ENCODE measurements at places on chromosomes 11 and 22.

GRCh38 chr22:43004362-43005035 is 10.4 kb downstream of the PACSIN2 start:
- no peak for DNase-seq

DNA sequence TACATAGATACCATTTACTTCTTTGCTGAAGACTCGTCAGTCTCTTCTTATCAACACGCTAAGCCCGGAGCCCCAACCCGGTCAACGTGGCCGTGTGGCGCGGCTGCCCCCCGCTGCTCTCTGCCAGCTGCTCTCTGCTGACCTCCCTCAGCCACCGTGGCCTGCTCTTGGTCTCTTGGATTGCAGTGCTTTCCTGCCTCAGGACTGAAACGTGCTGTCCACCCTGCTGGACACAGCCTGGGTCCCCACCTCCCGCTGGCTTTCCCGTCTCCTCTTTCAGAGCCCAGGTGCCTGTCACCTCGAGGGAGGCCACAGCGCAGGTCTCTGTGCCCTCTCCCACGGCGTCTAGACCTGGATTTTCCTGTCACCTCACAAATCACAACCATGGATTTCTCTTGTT is 388.1 kb upstream of the B3GAT1 start:
- DNase-seq = no peak

GRCh38 chr11:95907476-95907875 is 16.4 kb downstream of the MTMR2 start:
- DNase-seq = no peak

- DNase-seq = no peak
Measured at GRCh38 chr11:92717240-92717639, 252.2 kb upstream of the MTNR1B start.

- no peak for DNase-seq
Measured at GRCh38 chr11:45278714-45279113, 7.4 kb downstream of the SYT13 start.

GRCh38 chr11:41039592-41039991 is 419.9 kb downstream of the LRRC4C start:
- DNase-seq = no peak

- DNase-seq = no peak
Measured at GRCh38 chr22:19641254-19641982, 72.9 kb upstream of the SEPTIN5 start.

DNA sequence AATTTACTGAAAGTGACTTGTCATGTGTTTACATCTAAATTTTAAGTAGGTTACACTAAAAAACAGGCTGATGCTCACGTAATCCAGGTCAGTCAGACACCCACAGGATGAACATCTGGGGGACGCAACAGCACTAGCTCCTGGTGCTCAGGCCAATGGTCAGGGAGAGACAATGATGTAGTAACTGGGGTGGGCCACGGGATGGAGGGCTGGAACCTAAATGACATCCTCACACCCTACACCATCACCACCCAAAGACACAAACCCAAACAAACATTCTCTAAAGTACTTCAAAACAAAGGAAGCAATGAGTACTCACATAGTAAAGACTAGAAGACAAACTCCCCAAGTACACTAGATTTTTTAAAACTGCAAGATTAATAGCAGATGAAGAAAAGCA is 53.5 kb upstream of the SLC25A1 start:
- DNase-seq = no peak

GRCh38 chr11:68271023-68271780 is 571 bp downstream of the C11orf24 start:
- peak; percentile 75 for DNase-seq

DNA sequence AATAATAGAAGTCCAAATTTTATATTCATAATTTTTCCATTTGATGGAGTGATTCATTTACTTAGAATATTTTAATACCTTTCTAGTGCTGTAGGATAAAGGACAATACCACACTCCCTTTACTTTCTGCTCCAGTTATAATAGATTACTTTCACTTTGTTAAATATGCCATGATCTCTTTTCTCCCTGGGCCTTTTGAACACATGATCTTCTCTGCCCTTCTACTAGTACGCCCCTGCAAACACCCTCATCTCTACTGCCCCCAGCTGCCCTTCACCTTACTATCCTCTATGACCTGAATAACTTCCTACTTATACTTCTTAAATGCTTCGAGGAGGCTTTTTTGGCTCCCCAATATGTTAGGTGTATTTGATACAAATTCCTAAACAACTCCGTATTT is 177.3 kb downstream of the GUCY1A2 start:
- DNase-seq = no peak

GRCh38 chr11:100964435-100964834 is 165.2 kb downstream of the PGR start:
- DNase-seq = no peak

GRCh38 chr11:5705688-5706087 is 16.1 kb downstream of the TRIM22 start:
- DNase-seq = no peak

DNA sequence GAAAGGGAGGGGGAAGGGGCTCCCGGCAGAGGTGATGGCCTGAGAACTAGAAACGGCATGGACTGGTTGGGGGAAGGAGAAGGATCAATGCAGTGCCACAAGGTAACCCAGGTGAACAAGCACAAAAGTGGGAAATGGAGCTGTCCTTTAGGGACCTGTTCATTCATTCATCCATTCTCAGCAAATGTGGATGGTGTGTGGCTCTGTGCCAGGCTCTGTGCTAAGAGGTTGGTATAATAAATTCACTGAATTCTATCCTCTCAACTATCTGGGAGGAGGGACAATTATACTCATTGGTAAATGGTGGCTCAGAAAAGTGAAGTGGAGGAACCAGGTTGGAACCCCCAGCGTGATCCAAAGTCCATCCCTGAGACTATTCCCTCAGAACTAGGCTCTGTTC is 18.6 kb upstream of the ARAP1 start:
- DNase-seq = no peak

- no peak for DNase-seq
Measured at GRCh38 chr11:130825561-130825960, 90.7 kb downstream of the SNX19 start.

DNA sequence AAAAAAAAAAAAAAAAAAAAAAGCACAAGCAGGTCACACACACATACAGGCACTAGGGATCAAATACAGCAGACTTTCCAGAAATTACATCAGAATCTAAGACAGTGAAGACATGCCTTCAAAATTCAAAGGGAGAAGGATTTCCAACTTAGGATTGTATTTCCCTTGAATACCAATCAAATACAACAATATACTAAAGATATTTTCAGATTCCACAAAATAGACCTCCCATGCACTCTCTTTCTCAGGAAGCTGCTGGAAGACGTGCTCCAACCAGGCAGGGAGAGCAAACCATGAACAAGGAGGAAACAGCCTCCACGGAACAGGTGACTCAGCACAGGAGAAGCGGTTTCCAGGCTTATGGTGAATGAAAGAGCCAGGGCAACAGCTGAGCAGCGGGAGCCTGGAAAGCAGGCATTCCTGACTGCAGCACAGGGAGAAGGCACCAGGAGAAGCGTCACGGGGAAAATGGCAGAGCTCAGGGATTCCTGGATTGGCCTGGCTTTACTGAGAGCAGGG is 32.0 kb downstream of the TMEM184B start:
- no peak for DNase-seq

DNA sequence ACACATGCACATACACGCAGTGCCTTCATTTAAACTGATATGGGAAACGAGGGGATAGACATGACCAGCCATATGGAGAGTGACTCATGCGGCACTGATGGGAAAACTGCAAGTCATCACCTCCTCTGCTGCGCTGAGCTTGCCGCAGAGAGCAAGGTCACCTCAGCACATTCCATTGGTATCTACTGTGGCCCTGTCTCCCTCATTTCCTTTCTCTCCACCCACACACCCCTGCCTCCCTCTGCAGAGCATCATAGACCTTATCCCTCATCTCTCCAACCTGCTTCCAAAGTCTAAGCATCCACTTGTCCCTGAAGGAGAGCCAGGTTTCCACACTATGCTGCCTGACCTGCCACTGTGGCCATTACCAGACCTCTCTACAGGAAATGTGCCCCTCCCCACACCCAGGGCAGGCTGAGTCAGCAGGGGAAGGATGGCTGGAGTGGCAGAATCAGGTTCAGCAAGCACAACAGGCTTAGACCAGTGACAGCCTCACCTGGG is 116.9 kb upstream of the SNX19 start:
- DNase-seq = no peak

DNA sequence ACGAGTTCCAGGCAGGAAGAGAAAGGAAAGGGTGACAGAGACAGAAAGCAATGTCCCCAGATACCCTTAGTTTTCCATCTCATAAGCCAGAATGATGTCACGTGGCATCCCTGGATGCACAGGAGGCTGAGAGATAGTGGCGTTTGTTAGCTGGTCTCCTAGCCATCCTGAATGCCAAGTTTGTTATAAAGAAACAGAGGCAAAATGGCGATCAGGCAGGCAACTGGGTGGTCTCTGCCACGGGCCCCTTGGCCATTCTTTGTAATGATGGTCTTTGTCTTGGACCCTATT is 5.3 kb downstream of the SMIM38 start:
- DNase-seq = no peak

GRCh38 chr11:131674051-131674755 is 303.8 kb downstream of the NTM start:
- peak; percentile 62 for DNase-seq

DNA sequence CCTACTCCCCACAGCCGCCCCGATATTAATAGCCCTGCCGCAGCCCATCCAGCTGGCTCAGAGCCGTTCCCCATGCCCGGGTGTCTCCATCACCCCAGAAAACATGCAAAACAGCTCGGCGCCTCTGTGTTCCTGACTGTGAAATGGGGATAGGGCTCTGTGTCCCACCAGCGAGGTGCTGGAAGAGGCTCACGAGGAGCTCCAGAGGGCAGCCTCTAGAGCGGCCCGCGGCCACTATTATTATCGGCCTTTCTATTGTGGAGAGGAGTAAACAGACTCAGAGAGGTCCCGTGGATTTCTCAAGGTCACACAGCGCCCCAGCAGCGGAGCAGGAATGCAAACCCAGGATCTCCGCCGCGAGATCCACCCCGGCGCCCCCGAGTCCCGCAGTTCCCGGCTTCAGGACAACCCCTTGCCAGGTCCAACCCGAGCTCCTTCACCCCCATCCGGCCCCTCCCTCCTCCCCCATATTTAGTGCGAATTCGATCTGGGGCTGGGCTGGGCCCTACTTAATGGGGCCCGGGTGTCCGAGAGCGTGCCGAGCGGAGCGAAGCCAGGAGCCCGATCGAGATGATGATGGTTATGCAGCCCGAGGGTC is at the start of gene ACTN3:
Gene ACTN3 (plus strand): TSS at position 536 of the 598 bp plus-strand sequence. CDS start 35 bp downstream, at position 571.
- DNase-seq = peak; percentile 41

- DNase-seq = no peak
Measured at GRCh38 chr11:107478922-107479321, 21.3 kb upstream of the CWF19L2 start.

GRCh38 chr11:94402355-94402754 is 1.1 kb upstream of the GPR83 start:
- no peak for DNase-seq

DNA sequence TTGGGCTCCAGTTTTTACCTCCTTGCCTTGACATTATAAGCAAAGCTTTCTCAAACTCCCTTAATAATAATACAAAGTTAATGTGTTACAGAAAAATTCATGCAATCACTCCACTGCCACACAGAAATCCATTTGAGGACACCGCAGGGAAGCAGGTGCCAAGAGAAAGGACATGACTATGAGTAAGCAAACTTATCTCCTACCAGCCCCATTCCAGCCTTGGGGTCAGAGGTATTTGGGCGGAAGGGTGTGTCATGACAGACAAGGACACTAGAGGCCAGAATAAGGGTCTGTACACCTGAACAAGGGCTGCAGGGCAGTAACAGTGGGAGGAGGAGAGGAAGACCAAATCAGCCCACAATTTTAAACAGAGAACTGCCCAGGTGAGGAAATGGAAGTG is 5.9 kb downstream of the GNG3 start:
- DNase-seq = no peak

GRCh38 chr22:39253435-39254070 is 8.8 kb upstream of the PDGFB start:
- DNase-seq = peak; percentile 58

GRCh38 chr11:121405646-121406045 is 46.5 kb upstream of the SORL1 start:
- DNase-seq = no peak

DNA sequence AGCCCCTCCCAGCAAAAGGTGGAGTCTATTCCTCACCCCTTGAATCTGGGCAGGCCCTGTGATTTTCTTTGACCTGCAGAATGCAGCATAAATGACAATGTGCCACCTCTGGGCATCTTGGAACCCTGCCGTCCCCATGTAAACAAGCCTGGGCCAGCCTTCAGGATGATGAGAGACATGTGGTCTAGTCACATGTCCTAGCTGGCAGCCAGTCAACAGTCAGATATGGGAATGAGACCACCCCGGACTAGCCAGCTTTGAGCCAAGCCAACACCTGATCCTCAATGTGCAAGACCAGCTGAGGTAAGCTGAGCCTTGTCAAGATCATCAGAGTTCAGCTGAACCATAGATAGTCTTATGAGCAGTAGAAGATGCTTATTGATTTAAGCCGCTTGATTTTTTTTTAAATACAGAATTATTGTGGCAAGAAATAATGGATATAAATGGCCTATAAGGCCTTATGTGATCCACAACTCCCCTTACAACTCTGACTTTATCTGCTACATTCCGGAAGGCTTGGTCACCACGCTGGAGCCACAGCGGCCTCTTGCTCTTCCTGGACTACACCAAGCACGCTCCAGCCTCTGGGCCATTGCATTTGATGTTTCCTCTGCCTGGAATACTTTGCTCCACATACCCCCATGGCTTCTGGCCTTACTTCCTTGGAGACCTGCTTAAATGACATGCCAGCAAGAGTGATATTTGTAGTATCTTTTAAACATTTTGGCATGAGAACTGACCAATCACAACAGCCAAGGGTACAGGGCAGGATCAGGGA is 225.9 kb upstream of the SESN3 start:
- DNase-seq = no peak

- peak; percentile 51 for DNase-seq
Measured at GRCh38 chr11:65555693-65556231, 2.4 kb downstream of the LTBP3 start.

DNA sequence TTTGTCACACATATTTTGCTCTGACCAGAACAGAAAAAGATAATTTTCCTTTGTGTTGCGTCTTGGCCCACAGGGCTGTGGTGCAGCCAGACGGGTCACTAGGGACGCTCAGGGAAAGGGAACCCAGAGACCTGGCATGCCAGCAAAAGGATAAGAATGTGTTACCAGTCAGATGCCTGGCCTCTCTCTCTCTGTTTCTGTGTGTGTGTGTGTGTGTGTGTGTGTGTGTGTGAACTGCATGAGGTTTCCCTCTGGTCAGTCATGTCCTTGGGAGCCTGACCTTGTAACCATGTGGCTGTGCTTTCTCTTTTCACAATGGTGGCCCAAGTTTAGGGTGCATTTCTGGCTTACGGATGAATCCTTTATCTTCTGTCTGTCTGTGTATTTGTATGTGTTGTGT is 25.4 kb downstream of the CCKBR start:
- no peak for DNase-seq

- DNase-seq = no peak
Measured at GRCh38 chr11:19892387-19892786, 179.8 kb downstream of the NAV2 start.
